ENCODE measurements at places on chromosomes 3 and 15. TPM values are rescaled to one million over a fixed set of nuclear protein-coding genes. Genes with fewer than 3 reads are reported as not detected.
A peak's percentile ranks its signal among the peaks of the same experiment; 100 is the strongest.

The TTC21A gene
- 1.5 TPM for total RNA-seq

The FYCO1 gene
- total RNA-seq: 10.8 TPM

GRCh38 chr15:45331972-45332371 lies 46.4 kb downstream of the GATM start:
- peak; percentile 27 for DNase-seq

- DNase-seq: no peak
Measured at GRCh38 chr3:123405936-123406510, 42.9 kb downstream of the ADCY5 start.

DNA sequence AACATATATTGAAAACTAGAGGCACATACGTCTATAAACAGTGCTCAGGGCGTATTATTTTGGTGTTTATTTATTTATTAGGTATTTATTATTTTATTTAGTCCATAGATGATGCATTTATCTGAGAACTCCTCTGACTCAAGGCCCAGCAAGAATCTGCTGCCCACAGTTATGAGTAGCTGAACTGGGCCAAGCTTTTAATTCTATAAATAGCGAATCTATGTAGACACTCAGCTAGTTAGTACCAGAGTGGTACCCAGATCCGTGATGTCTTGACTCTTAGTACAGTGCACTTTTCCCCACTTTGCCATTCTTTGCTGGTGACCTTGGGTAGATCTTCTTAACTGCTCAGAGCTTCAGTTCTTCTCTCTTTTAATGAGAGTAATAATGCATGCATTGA lies 370.4 kb upstream of the TPRG1 start:
- DNase-seq: no peak

DNA sequence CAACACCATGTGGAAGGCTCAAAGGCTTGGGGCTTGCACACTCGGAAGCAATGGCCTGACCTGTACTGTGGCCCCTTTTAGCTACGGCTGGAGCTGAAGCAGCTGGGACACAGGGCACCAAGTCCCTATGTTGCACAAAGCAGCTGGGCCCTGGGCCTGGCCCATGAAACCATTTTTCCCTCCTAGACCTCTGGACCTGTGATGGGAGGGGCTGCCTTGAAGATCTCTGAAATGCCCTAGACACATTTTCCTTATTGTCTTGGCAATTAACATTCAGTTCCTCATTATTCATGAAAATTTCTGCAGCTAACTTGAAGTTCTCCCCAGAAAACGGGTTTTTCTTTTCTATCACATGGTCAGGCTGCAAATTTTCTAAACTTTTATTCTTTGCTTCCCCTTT lies 85.6 kb upstream of the ALDH1A3 start:
- no peak for DNase-seq

- DNase-seq: no peak
Measured at GRCh38 chr3:167843886-167844285, 108.4 kb downstream of the SERPINI1 start.

GRCh38 chr15:79315623-79316328 lies 4.9 kb downstream of the TMED3 start:
- DNase-seq: no peak

DNA sequence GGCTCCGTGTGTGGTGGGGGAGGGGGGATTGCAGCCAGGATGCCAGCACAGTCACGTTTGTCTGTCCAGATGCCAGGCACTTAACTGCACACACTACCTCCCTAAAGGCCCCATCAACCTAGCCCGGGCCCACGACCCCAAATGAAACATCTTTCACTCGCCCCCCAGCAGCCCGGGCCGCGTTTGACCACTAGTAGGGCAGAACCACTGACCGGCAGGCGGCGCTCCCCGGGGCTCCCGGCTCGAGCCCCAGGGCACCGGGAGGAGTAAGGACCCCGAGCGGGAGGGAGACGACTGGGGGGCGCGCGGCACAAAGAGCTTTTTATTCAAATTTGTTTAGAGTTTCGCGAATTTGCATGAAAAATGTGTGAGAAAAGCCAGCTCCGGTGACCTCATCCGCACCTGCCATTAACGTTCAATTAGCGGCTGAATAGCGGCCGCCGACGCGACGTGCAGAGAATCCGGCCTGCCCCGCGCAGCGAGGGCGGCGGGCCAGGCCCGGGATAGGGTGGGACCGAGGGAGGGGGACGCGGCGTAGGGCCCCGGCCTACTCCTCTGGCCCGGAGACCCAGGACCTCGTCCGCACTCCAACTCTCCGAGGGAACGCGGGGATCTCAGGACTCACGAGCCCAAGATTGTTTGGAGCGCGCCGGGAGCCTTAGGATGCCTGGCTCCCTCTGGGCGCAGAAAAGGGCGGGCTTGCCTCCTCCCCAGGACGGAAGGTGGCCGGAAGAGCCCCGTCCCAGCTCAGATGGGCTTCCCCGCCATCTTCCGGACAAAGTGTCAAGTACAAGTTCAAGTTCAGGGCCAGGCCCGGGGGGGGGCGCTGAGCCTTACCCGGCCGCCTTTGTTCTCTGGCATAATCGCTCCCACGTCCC lies 64.9 kb upstream of the POLG start:
- no peak for DNase-seq

GRCh38 chr3:55692957-55693558 lies 206.0 kb upstream of the WNT5A start:
- peak; percentile 47 for DNase-seq

DNA sequence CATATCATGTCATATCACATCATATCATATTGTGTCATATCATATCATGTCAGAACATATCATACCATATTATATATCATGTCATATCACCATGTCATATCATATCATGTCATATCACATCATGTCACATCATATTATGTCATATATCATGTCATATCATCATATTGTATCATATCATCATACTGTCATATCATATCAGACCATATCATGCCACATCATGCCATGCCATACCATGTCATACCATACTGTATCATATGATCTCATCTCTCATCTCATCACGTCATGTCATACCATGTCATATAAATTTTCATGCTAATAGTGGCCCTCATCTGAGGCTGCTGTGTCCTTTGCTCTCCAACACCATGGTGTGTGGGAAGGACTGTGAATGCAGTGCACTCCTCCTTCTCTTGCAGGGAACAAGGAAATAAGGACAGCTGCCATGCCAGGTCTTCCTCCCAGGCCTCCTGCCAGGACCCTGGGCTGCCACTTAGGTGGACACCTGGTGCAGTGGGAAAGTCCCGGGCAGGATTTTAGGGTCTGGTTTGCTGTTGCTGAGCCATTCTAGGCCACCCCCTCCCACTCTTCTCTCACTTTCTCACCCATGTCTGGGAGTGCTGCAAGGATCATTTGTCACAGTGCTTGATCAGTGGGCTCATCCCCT lies 72.4 kb upstream of the TRPM1 start:
- no peak for DNase-seq

GRCh38 chr3:192858849-192859585 lies 58.6 kb downstream of the MB21D2 start:
- no peak for DNase-seq

DNA sequence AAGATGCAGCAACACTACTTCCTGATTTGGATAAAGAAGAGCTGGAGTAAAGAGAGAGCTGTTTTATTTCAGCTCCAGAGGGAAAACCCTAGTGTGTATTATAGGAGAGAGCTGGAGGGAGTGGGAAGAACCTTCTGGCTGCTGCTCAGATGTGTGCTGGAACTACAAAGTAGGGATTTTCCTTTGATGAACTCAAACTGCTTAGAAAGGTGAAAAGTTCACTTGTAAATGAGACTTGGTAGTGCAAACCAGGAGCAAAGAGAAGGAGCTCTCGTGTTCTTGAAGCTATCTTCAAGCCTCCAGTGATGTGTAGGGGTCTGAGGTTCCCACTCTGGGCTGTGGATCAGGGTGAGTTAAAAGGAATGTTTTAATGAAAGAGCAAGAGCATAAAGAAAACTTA lies 110.4 kb downstream of the EDEM1 start:
- DNase-seq: no peak

DNA sequence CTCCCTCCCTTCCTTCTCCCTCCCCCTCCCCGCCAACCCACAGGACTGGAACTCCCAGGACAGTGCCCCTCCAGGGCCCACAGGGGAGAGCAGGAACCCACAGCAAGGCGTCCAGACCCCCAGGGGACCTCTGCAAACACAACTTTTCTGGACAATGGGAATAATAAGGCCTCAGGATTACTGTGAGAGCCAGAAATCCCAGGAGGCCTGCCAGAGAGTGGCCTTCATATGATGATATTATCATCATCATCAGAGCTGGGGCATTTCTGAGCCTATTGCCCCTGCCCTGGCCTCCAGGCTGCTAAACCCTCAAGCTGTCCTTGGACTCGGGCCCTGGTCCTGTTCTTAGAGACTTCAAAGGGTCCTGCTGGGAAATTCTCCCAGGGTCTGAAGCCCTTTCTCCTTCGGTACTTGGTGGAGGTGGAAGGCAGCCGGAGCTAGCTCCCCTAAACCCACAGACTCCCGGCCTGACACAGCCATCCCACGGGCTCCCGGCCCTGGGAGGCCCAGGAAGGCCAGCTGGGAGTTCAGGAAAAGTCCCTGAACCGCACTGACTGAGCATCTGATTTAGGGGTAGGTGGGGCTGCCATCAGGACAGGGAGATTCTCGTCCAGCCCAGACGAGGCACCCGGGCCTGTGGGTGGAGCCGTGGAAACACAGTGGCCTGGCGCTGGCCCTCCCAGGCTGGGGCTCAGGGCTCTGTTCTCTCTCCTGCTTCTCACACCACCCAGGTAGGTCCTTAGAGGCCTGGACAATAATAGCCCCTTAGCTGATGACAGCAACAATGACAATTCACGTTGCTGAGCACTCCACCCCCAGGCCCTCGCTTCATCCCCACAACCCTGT lies 4.9 kb downstream of the CALML4 start:
- DNase-seq: no peak

- peak; percentile 100 for DNase-seq
Measured at GRCh38 chr15:88918738-88919137, 5.6 kb upstream of the MFGE8 start.

DNA sequence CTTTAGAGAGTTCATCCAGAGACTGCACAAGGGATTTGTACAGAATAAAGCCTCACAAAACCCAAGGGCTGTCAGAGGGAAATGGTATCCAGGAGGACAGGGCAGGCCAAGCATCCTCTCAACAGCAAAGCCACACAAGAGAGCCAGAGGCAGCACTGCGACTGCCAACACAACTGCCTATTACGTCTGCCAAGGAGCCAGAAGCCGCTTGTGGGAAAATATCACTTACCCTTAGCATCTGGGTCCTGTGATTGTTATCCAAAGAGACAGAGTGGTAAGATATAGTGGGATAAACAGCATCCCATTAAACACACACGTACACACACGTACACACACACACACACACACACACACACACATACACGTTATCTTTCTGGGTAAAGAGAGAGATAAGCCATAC lies 618.3 kb upstream of the AGTR1 start:
- DNase-seq: peak; percentile 49

- no peak for DNase-seq
Measured at GRCh38 chr15:68852461-68852860, 31.8 kb upstream of the ANP32A start.

DNA sequence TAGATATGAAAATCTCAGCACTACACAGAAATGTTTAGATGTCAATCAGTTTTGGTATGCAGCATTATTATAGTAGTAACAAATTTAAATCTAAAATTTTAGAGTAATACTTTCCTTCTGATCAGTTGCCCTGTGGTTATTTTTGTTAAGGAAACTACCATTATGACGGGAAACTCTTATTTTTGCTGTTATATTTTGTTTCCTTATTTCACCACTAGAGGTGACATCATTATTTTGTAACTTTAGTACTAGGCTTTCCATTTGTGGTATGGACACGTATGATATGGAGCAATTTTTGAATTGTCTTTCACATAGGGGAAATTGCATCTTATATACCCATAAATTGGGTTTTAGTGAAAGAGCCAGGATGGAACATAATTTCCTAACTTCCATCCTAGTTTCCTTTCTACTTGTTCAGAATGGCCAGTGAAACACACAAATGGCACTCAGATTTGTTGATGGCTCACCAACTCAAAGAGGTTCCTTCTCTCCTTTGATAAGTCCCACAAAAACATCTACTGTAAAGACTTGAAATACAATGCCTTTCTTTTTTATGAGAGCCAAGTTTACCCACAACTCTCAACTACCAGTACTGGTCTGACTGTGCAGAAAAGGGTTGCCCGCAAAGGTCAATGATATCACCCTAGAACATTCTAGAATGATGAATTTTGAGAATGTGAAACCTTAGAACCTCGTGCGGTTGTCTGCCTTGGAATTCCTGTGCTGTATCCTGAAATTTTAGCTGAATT lies 19.4 kb upstream of the PPP4R2 start:
- DNase-seq: peak; percentile 91

DNA sequence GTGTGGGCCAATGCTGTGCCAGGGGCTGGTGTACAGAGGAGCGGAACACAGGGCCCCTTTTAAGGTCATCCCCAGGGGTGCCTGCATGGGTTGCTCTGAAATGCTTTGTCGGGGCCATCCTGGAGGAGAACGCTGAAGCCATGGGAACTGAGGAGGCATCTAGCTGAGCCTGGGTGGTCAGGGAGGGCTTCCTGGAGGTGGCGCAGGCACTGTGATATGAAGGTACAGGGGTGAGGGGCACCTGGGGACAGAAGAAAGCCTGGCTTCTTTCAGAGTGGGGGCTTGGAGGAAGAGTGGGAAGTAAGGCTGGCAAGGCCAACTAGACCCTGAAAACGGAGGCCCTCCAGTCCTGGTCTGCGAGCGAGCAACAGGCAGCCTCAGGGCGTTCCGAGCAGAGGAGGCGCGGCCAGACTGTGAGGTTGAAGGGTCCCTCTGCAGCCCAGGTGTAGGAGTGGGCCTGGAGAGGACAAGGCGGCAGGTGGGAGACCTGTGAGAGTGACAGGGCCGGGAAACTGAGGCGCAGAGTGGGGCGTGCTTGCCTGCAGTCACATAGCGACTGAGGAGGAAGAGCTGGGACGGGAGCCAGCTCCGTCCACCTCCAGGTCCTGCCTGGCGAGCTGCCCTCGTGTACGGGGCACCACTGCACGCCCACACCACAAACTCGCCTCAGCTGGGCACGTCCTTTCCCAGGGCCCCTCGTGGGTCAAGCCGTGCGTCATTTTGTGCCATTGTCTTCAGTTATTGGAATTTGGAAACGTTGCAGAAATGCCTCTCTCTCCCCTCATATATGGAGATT lies 4.1 kb downstream of the FBLN2 start:
- DNase-seq: no peak

- DNase-seq: no peak
Measured at GRCh38 chr3:55893045-55893664, 406.0 kb upstream of the WNT5A start.

GRCh38 chr3:129575997-129576384 lies 30.5 kb downstream of the PLXND1 start:
- DNase-seq: no peak

GRCh38 chr15:85380812-85381642 lies 624 bp downstream of the AKAP13 start:
- DNase-seq: no peak

DNA sequence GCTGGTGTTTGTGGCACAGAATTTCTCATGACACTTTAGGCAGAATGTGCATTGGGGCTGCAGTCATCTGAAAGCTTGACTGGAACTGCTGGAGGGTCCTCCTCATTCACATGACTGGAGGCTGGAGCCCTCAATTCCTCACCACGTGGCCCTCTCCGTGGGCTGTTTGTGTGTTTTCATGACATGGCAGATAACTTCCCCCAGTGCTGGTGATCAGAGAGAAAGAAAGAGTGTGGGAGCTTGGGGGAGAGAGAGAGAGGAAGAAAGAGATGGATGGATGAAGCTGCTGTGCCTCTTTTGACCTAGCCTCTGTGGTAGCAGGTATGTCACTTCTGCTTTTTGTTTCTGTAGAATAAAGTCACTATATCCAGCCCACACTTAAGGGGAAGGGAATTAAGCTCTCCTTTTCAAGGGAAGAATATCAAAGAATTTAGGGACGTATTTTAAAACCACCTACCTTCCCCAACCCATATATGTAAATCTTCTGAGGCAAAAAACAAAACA lies 169.6 kb upstream of the IL12A start:
- DNase-seq: no peak

- no peak for DNase-seq
Measured at GRCh38 chr3:72375237-72376076, 472.8 kb downstream of the SHQ1 start.

All from LHCN-M2 (cell line).